ENCODE measurements at places on chromosomes 4 and X.

GRCh38 chrX:81120258-81120935 lies 81.3 kb downstream of the HMGN5 start:
- DNase-seq, result no peak

DNA sequence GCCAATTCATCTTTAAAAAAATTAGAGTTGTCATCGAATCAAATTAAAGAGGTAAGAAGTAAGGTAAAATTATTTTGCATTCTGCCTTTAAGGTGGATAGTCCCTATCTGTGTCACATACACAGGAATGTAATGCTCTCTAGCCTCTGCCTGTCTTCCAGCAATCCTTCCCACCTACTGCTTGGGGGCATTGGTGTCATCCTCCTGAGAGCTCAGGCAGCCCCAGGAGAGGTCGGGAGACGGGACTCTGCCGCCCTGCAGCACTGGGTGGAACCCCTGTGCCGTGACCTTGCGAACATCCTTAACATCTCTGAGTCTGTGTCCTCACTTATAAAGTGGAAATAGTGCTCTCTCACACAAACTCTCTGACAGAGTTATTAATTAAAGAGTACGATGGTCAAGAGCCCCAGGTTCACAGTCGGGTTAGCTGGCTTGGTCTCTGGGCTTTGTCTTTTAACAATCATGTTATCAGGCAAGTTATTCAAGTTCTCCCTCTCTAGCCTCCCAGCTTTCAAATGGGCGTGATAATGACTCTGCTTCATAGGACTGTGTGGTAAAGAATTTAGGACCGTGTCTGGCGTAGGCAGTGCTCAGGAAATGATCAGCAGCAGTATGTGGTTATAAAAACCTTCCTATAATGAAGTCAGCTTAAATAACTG lies 10.2 kb downstream of the TLR3 start:
- no peak for DNase-seq

DNA sequence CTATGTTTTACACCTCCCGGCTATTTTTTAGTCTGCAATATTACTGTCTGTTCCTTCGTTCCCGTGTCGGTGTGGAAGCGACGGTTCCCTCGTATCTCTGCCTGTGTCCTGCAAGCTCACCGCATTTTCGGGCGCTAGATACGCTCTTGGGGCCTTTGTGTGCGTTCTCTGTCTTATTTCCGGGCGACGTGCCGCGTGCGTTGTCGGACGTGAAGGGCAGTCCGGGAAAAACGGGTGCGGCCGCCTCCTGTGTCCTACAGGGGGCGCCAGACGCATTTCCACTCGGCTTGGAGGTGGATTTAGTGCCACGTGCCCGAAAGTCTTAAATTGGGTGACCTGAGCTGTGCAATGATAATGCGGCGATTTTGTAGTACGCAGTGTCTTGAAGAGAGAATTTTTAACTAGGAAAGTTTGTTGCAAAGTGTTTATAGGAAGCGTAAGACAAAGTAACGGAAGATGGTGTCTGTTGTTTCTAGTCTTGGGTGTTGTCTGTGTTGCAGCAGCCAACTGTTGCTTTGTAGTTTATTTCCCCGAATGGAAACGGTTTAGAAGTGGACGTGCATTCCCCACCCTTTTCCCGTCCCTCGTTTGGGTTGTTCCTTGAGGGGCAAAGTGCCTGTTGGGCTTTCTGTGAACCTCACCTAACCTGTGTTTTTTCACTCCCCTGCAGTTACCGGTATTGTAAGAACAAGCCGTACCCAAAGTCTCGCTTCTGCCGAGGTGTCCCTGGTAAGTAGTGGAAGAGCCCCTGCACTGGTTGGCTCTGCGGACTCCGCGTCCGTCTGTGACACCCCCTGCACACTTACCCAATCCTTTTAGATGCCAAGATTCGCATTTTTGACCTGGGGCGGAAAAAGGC lies 720 bp downstream of the RPL10 start:
- DNase-seq, result peak; percentile 59

DNA sequence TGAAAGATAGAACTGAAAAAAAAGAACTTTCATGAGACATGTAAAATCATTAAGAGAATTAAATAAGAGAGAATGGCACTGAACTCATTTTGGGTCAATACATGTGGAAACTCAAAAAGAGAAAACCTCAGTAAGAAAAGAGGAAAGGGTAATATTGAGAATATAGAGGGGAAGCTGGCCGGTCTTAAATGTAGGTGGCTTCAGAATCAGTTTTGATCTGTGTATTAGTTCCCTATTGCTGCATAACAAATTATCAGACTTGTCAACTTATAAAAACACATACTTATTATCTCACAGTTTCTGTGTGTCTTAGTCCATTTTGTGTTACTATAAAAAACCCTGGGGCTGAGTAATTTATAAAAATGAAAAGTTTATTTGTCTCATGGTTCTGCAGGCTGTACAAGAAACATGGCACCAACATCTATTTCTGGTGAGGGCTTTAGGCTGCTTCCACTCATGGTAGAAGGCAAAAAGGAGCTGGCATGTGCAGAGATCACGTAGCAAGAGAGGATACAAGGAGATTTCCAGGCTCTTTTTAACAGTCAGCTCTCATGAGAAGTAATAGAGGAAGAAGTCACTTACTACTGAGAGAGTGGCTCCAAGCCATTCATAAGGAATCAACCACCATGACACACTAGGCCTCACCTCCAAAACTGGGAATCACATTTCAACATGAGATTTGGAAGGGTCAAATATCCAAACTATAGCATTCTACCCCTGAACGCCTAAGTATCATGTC lies 29.6 kb downstream of the SATL1 start:
- no peak for DNase-seq

DNA sequence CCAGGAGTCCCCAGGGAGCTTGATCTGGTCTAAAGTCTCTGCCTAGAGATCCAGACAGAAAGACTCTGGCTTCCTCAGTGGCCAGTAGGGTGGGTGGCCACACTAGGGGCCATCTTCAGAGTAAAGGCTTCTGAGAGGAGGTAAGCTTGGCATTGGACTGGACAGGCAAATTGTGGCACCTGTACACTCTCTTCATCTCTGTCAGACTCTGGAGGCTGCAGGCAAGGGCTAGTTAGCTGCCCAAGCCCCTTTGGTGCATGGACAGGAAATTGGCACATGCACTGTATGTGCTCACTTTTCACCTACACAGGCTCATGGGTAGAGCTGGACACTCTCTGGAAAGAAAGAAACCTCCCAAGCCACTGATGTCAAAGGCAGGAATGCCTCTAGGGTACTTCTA lies 142.8 kb downstream of the PJA1 start:
- no peak for DNase-seq

DNA sequence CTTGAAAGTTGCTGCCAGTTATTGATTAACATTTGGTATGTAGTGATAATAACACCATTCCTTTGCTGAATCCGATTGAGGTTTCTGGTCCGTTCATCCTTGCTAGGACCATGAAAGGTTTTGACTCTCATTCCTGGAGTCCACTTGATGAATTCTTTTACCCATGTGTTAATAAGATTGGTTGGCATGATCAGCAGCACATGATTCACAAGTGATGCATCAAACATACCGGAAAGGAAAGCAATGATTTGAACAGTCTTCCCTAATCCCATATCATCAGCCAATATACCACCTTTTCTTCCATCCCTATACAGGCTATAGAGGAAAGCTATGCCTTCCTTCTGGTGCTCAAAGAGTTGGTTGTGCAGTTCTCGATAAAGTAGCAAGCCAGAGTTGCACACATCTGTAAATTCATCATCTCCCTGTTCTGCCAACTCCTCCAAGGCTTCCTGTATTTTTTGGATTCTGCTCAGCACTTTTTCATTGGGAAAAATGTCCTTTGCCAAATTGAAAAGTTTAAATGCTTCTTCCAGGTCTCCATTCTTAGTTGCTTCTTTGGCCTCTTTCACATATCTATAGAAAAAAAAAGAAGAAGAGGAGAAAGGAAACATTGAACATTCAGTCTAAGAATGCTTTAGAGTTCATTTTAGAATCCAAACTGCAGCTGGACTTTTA lies 26.7 kb downstream of the PIN4 start:
- no peak for DNase-seq

GRCh38 chrX:29824176-29824906 lies 391.0 kb upstream of the MAGEB2 start:
- DNase-seq, result no peak

- no peak for DNase-seq
Observed at GRCh38 chr4:157143369-157143768, 67.4 kb downstream of the GLRB start.

- DNase-seq, result no peak
Observed at GRCh38 chr4:98319021-98319420, 57.8 kb downstream of the RAP1GDS1 start.

- no peak for DNase-seq
Observed at GRCh38 chr4:172982151-172982590, 186.4 kb upstream of the GALNT7 start.

DNA sequence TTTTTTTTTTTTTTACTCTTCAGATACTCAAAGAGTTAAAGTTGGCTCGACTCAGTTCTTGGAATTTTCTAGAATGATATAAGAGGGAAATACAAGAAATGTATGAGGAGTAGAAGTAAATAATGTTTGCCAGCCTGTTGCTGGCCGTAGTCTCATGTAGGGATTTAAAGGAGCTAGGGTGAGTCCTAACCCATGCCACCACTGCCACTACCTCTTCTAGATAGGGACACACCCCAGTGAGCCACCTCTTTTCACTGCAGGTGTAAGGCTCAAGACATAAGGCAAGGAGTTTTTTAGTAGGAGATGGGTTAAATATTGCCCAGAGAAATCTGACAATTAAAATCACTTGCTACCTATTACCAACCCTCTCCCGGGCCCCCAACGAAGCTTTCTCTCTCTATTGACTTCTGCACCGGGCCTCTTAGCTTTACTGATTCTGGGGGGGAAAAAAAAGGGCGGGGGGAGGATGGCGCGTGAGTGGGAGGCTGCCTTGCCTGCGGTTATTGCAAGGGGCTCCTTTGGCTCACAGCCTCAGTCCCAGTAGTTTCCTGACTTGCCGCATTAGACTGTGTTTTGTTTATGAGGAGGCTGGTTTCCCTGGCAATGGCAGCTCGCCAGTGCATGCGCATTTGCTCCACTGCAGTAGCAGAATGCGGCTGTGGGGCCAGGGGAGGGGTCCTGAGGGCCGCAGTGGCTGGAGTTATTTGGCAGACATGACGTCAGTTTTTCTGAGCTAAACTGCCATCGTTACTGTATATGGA lies 3.0 kb downstream of the LINC00632 start:
- no peak for DNase-seq

GRCh38 chr4:76897536-76898384 lies at the start of gene SOWAHB:
TSS of gene SOWAHB (minus strand) at chr4:76898144. CDS start at chr4:76897849, 295 bp downstream.
- DNase-seq, result peak; percentile 66

GRCh38 chrX:44401151-44401550 lies 57.7 kb upstream of the EFHC2 start:
- DNase-seq, result no peak

DNA sequence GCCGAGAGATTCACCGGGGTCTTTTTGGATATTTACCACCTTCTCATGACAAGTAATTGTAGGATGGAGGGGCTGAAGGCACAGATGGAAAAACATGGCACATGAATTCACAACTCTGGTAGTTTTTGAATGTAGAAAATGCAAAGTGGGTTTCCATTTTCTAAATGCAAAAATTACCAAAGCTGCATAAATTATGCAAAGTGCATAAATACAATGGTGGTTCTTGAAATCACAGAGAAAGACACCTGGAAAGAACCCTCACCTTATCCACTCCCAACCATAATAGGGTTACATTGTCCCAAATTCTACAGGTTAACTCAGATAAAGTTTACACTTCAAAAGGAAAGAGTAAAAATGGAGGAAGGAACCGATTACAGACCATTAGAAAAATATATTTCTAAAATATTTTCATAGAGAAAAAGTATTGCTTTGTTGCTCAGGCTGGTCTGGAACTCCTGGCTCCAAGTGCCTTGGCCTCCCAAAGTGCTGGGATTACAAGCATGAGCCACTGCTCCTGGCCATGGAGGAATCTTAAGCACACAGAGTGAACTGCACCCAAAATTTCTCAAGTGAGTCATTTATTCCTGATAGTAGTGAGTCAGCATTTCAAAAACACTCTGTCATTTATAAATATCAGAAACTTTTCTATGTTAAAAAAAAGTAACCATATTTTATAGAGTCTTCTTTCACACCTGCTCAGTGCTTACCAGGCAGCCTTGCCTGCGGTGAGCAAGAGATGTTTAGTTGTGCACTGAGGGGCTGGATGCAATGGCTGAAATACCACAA lies 101.4 kb downstream of the FIP1L1 start:
- no peak for DNase-seq

GRCh38 chr4:25032126-25032525 lies 1.4 kb upstream of the LGI2 start:
- DNase-seq, result no peak
